Stomach (tissue), 19 donors: ENCODE measurements at places on chromosomes 4 and X. TPM values are rescaled to one million over a fixed set of nuclear protein-coding genes. Genes with fewer than 3 reads are reported as not detected.

DNA sequence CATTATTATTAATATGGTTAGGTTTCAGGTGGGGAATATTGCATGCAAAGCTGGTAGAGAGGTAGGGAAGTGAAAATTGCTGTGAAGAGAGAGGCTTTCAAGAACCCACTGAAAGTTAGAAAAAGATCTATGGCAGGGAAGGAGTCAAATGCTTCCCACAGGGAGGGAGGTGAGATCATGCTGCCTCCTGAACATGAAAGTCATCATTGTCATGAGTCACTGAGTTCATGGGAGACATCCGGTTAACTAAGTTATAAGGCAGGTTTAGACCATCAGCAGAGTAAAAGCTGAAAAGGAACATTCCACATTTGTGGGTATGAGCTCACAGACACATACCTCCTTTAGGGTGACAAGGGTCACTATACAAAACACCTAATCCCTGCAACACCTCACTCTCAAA, 16.2 kb downstream of the GATB start:
- DNase-seq = no peak

- peak; percentile 56 for DNase-seq
These were observed 654 bp upstream of the STS start for GRCh38 chrX:7146703-7147412.

- no peak for DNase-seq
These were observed 2.4 kb downstream of the RAB33A start for GRCh38 chrX:130174045-130174704.

SYTL5 gene
- 7.4 TPM for total RNA-seq

ENOX2 gene
- total RNA-seq = 12.1 TPM

GRCh38 chr4:110005461-110006056, 92.9 kb downstream of the EGF start:
- DNase-seq = peak; percentile 85
